ENCODE measurements at places on chromosomes 3 and 15.

- DNase-seq = no peak
These were observed 17.4 kb downstream of the ABTB1 start for GRCh38 chr3:127690106-127690505.

GRCh38 chr15:68154923-68155559 lies 50.1 kb downstream of the CALML4 start:
- DNase-seq = peak; percentile 32

DNA sequence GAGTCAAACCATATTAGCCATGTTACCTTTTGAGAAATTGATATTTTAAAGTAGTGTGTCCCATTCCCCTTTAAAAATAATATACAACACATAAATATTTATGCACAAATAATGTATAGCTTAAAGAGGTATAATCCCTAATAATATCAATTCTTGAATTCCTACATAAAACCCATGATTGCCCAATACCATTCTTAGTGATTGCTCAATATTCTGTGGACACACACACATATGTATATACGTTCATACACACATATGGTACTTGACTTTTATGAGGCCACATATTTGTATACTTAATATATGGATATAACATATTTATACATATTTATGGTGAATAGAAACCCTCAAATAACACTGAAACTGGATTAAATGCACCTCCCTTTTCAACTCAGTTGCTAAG lies 367.4 kb downstream of the ZBBX start:
- DNase-seq = no peak

DNA sequence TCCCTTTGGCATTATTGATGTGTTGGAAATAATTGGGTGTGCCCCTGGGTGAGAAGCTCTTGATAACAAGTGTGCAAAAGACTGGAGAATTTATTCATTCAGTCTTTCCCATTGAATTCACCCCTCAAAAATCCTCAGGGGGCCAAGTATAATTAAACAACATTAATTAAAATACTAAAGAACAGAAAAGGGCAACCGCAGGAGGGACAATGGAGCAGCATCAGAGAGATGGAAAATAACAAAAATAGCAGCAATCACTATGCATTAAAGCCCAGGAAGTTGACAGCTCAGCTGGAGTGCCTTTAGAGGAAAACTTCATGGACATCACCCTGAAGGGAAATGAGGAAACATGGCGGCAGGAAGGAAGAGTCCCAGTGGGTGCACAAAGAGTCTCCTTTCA lies 227.6 kb downstream of the MINAR1 start:
- DNase-seq = no peak

GRCh38 chr15:67771189-67771800 lies 54.0 kb upstream of the SKOR1 start:
- DNase-seq = no peak

GRCh38 chr3:126022741-126023359 lies 53.9 kb downstream of the ROPN1B start:
- DNase-seq = no peak

DNA sequence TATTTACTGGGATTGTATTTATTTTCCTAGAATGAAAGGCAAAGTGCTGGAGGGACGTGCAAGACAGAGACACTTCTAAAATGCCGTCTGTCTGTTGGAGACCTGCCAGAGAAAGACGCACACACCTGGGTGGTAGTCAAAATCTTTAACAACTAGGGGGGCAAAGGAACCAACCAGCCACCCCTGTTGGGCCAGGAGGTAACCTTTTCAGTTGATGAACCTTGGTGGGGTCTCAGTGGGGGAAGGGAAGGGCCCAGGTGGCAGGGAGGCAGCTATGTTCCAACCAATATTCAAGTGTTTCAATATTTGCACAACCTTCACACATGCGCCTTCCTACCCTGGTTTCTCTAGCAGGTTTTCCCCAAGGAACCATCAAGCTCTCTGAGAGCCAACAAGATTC lies 99.0 kb downstream of the MEGF11 start:
- no peak for DNase-seq

- no peak for DNase-seq
These were observed 42.3 kb downstream of the RAB8B start for GRCh38 chr15:63231706-63232105.

- DNase-seq = no peak
These were observed 411 bp upstream of the PPP2R3A start for GRCh38 chr3:135965129-135965505.

DNA sequence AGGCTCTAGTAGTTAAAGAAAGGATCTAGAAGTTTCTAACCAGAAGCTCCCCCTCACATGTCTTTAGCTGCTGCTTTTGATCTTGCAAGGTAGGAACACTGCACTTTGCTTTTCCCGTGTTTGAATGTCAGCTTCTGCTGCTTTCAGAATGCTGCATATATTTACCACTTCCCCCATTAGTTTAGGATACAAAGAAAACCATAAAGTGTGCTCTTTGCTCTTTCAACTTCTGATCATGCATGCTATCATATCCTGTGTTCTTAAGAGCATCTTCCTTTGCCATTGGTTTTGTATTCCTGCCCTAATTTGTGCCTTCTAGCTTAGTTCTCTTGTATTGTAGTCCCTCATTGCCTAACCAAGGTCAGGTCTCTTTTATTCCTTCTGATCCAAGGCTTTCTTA lies 43.3 kb downstream of the ZNF609 start:
- DNase-seq = no peak

- DNase-seq = no peak
These were observed 124.7 kb downstream of the RPL22L1 start for GRCh38 chr3:170745211-170745718.

DNA sequence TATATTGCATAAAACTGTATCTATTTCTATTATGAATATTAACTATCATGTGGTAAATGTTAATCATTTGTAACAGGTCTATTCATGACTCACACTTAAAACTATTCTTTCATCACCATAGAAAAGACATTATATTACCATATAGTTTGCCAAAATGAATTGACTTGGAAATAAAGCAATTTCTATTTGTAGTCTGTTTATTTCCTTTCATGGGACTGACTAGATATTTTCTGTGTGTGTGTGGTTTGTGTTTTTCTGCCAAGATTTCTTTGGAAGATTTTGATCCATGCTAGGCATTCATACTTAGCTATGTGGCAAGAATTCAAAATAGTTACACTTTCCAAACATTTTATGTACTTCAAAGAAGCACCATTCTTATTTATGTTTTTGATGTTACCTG lies 522.5 kb upstream of the AGTR1 start:
- DNase-seq = no peak

- DNase-seq = no peak
These were observed 218.9 kb downstream of the PLOD2 start for GRCh38 chr3:145942052-145942451.

- no peak for DNase-seq
These were observed 46.8 kb downstream of the CHDH start for GRCh38 chr3:53799338-53799865.

DNA sequence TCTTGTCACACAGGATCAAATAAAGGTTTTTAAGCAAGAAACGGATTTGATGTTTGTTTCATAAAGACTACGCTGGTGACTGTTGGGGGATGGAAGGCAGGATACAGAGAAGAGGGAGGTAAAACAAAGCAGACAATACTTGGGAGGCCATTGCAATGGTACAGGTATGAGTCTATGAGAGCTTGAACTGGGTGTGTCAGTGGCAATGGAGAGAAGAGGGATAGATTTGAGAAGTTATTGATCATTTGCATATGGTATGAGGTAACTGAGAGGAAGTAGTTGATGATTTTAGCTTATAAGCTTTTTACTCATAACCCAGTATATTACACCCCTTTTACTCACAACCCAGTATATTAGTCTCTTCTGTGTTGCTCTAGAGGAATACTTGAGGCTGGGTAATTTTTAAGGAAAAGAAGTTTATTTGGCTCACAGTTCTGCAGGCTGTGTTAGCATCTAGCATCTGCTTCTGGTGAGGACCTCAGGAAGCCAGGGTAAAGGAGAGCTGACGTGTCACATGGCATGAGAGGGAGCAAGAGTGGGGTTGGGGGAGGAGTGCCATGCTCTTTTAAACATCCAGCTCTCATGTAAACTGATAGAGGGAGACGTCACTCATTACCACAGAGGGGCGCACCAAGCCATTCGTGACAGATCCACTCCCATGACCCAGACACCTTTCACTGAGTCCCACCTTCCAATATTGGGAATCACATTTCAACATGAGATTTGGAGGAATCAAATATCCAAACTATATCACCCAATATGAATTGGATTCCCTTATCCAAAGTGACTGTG lies 153.9 kb downstream of the VPS8 start:
- no peak for DNase-seq

GRCh38 chr3:143956838-143957237 lies 14.8 kb upstream of the DIPK2A start:
- DNase-seq = no peak

DNA sequence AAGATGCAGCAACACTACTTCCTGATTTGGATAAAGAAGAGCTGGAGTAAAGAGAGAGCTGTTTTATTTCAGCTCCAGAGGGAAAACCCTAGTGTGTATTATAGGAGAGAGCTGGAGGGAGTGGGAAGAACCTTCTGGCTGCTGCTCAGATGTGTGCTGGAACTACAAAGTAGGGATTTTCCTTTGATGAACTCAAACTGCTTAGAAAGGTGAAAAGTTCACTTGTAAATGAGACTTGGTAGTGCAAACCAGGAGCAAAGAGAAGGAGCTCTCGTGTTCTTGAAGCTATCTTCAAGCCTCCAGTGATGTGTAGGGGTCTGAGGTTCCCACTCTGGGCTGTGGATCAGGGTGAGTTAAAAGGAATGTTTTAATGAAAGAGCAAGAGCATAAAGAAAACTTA lies 110.4 kb downstream of the EDEM1 start:
- no peak for DNase-seq

GRCh38 chr3:31800436-31800835 lies 180.6 kb downstream of the OSBPL10 start:
- no peak for DNase-seq

DNA sequence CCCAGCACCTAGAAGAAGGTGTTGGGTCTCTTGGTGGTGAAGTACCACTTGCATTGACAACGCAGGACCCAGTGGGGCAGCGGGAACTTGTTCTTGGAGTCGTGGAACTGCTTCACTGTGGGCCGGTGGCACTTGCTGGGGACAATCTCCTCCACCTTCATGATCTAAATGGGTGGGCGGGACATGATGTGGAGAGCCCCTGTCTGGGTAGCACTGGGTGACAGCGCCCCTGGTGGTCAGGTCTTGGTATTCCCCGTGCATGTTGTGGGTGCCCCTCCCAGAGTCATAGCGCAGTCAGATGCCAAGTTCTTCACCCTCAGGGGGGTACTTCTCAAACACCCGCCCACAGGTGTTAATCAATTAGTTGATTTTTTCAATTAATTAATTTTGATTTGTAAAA lies 60.2 kb downstream of the AGBL1 start:
- peak; percentile 10 for DNase-seq

DNA sequence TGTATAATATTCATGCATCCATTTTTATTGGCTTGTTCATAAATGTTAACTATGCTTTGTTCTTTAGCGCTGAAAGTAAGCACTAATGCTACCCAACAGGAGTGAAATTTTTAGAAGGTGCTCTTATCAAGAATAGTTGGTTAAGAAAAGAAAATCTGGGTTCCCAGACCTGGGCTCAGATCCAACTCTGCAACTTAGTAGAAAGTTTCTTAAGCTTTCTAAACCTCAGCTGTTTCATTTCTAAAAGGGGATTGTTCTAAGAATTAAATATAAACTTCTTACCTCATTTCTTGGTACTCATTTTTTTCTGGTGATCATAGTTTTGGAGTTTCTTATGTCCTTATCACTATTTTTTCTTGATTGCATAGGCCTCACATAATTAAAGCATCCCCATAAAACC lies 12.1 kb downstream of the ARPP21 start:
- DNase-seq = no peak

DNA sequence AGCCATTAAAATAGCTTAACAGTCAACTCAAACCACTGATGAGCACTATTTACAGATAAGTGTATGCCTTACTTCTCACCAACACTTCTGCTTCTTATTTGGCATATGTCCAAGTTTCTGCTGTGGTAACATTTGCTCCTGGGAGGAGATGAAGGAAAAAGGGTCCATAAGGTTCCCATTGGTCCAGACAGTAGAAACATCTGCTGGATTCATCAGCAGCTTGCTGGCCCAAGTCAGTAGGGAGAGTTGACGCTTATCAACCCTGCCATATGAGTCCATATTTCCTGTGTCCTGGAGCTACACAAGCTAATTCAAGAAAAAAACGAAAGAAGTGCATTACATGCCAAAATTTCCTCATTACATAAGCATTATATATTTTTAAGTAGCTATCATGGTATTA lies 824.5 kb downstream of the CADM2 start:
- DNase-seq = no peak

- DNase-seq = no peak
These were observed 29.4 kb downstream of the LYSMD4 start for GRCh38 chr15:99703603-99704443.

DNA sequence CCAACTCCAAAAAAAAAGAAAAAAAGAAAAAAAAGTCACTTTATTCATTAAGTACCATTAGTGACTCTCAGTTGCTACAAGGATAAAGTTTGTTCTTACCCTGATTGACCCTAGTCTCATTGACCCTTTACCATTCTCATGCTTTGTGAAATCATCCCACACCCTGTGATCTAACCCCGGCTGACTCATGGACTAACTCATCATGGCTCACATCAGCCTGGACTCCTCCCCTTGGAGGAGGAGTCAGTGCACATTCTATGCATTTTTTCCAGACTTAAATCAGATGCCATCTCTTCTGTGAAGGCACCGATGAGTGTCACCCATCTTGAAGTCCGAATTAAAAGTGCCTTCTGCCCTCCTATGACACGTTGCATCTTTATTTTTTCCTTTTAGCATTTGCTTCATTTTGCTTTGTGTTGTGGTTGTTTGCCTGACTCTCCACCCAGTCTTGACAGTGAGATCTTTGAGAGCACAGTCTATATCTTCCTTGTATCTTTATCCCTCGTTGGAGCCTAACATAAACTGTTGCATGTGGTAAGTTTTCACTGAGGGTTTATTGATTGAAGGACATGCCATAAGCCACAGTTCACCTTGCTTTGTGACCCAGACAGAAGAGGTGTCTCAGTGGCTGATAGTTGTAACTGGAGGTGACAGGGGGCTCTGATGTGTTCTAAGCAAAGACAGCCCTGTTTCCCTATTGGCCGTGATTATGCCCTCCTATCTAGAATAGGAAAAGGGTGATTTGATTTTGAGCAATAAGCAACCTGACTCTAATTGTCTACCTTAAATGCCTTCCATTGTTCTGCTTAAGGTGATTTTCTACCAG lies 72.1 kb downstream of the IL1RAP start:
- DNase-seq = peak; percentile 66

GRCh38 chr3:158443632-158444031 lies 127.4 kb upstream of the MLF1 start:
- no peak for DNase-seq

GRCh38 chr3:131796558-131797198 lies 238.1 kb downstream of the CPNE4 start:
- no peak for DNase-seq

GRCh38 chr3:149716984-149717383 lies 35.3 kb downstream of the COMMD2 start:
- DNase-seq = no peak

- no peak for DNase-seq
These were observed 32.4 kb downstream of the C2CD4A start for GRCh38 chr15:62099094-62099601.
